ENCODE measurements at places on chromosomes 1 and 21. TPM values are rescaled to one million over a fixed set of nuclear protein-coding genes. Genes with fewer than 3 reads are reported as not detected.

DNA sequence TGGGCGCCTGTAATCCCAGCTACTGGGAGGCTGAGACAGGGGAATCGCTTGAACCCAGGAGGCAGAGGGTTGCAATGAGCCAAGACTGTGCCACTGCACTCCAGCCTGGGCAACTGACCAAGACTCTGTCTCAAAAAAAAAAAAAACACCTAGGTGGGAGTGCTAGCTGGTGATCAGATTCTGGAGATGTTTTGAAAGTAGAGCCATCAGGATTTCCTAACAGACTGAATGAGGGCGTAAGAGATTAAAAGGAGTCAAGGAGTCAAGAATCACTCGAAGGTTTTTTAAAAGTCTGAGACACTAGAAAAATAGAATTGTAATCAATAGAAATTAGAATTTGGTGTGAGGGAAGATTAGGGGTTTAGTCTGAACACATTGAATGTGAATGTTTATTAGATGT is 73.8 kb downstream of the HSF2BP start:
- no peaks in the 10 kb centered on the region for H3K36me3 ChIP-seq
- H3K27me3 ChIP-seq: no peaks in the 10 kb centered on the region
- no peaks in the 10 kb centered on the region for H3K4me1 ChIP-seq
- DNase-seq: no peak

MXRA8 gene
- total RNA-seq: 8.1 TPM

DNA sequence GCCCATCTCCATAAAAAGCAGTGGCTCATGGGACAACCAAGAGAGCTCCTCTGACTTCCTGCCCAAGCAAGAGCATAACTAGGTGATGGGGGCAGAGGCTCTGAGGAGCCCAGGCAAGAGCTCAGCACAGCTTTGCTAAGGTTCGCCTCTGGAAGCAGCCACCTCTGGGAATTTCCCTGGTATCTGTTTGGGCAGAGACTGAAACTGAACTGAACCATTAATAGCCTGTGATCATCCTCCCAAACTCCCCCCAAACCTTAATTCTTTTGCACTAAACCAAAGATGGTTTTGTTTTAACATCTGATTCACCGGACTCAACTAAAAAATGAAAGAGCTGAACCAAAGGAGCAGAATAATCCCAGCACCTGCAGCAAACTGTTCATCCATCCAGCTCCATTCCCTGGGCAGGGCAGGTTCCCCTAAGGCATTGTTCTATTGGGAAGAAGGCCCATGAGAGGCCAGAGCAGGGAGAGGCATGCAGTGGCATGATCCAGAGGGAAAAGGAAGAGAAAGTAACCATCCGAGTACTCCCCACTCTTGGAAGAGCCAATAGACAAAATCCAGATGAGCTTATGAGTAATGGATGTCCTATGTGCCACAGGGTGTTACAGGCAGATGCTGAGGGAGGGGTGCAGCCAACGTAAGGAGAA is 77.8 kb upstream of the KAZN start:
- H3K27me3 ChIP-seq: no peaks in the 10 kb centered on the region
- H3K4me1 ChIP-seq: no peaks in the 10 kb centered on the region
- H3K27ac ChIP-seq: no peak overlapping the region
- H3K36me3 ChIP-seq: no peaks in the 10 kb centered on the region
- DNase-seq: no peak
- no peak overlapping the region for H3K4me3 ChIP-seq

C2CD4D gene
- total RNA-seq: 0.86 TPM

TAF13 gene
- total RNA-seq: 50.9 TPM

DNA sequence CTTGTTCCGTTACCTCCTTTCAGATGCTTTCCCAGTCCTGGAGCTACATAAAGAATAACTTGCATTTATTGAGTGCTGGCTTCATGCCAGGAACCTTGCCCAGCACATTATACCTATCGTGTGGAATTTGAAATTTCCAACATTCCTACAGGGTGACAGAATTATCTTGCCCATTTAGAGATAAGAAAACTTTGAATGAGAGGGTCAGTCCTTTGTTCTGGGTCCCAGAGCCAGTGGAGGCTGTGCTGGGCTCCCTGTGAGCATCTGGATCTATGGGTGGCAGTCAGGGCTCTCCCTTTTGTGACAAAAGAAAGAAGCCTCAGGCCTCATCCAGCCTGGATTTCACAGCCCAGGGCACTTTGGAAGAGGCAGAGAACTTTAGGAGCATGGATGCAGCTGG is 3.2 kb downstream of the GSTM4 start:
- H3K27me3 ChIP-seq: no peaks in the 10 kb centered on the region
- H3K27ac ChIP-seq: no peak overlapping the region
- H3K4me3 ChIP-seq: no peak overlapping the region
- H3K4me1 ChIP-seq: no peaks in the 10 kb centered on the region

GRCh38 chr1:183198463-183198862 is 12.4 kb downstream of the LAMC2 start:
- H3K4me3 ChIP-seq: no peak overlapping the region
- no peak overlapping the region for H3K27ac ChIP-seq
- no peaks in the 10 kb centered on the region for H3K36me3 ChIP-seq
- no peak for DNase-seq
- no peaks in the 10 kb centered on the region for H3K27me3 ChIP-seq

GRCh38 chr1:165686121-165686970 is 12.0 kb downstream of the ALDH9A1 start:
- H3K27ac ChIP-seq: no peak overlapping the region
- no peaks in the 10 kb centered on the region for H3K27me3 ChIP-seq
- peak; percentile 34 for DNase-seq
- peaks cover 58% of the 10 kb centered on the region for H3K36me3 ChIP-seq

CDK18 gene
- total RNA-seq: 38.5 TPM

TMEM51 gene
- total RNA-seq: 4.8 TPM

- H3K27ac ChIP-seq: no peak overlapping the region
- H3K36me3 ChIP-seq: peaks cover 12% of the 10 kb centered on the region
- H3K4me3 ChIP-seq: no peak overlapping the region
- H3K4me1 ChIP-seq: no peaks in the 10 kb centered on the region
Observed at GRCh38 chr1:109578947-109579443, 30.6 kb downstream of the GNAI3 start.

- no peaks in the 10 kb centered on the region for H3K4me1 ChIP-seq
- no peak overlapping the region for H3K27ac ChIP-seq
- no peaks in the 10 kb centered on the region for H3K27me3 ChIP-seq
- no peak overlapping the region for H3K4me3 ChIP-seq
Observed at GRCh38 chr1:8351693-8352470, 34.0 kb downstream of the SLC45A1 start.

DNA sequence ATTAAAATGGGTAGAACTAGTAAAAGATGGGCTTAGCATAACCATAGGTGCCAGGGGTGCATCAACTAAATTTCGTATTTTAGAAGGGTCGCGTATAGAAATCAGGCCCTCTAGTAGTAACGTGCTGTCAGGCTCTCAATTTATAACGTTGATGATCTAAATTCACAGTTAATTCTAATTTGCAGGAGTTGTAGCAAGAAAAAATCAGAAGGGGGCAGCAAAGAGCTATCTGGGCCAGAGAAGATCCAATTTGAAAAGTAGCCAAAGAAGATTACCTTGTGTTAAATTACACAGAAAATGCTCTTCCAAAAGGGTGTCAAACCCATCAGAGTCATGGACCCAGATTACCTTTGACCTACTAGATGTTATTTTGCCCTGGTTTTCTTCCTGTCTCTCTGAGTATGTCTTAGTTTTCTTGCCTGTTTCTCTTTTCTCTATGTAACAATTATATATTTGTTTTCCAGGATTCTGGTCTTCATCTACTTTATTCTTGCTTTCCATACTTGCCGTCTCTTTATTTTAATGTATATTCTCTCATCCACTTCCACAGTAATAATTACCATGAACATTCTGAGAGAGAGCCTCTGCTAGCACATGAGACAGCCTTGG is 1030.9 kb downstream of the AMY1C start:
- no peak for DNase-seq
- no peak overlapping the region for H3K27ac ChIP-seq
- H3K4me1 ChIP-seq: no peaks in the 10 kb centered on the region
- H3K36me3 ChIP-seq: no peaks in the 10 kb centered on the region
- no peak overlapping the region for H3K4me3 ChIP-seq

GRCh38 chr1:185627171-185627570 is 107.0 kb upstream of the HMCN1 start:
- DNase-seq: no peak
- no peaks in the 10 kb centered on the region for H3K27me3 ChIP-seq
- H3K36me3 ChIP-seq: 0 out of 3 replicates have a peak, but pooled peaks cover 1% of the 10 kb centered on the region
- H3K4me3 ChIP-seq: no peak overlapping the region
- H3K27ac ChIP-seq: no peak overlapping the region
- peaks cover 1% of the 10 kb centered on the region for H3K4me1 ChIP-seq

DNA sequence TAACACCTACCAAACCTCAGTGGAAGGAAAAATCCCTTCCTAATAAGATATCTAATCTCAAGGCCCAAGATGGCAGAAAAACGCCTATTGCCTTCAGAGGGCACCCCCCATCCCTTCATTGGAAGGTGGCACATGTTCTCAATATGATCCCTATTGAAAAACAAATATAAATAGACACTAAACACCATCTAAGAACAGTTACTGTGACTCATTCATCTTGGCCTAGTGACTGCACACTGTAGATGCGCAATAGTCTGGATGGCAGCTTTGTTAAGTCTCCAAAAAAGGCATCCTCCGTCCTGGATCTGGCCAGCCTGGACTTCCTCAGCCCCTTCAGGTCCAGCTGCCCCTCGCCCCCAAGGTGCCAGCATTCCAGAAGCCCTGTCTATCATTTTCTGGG is 121.9 kb downstream of the CAPN8 start:
- H3K27me3 ChIP-seq: no peaks in the 10 kb centered on the region
- H3K27ac ChIP-seq: no peak overlapping the region
- no peak for DNase-seq
- H3K36me3 ChIP-seq: no peaks in the 10 kb centered on the region
- H3K4me1 ChIP-seq: no peaks in the 10 kb centered on the region

Data from H9 (cell line).